CD4-positive, alpha-beta T cell (primary cell): ENCODE measurements at places on chromosomes 1 and 21.

- DNase-seq: no peak
- no peaks in the 10 kb centered on the region for H3K27me3 ChIP-seq
- no peak overlapping the region for H3K4me3 ChIP-seq
- no peak overlapping the region for H3K27ac ChIP-seq
Measured at GRCh38 chr1:85608851-85609250, 28.3 kb downstream of the CCN1 start.

DNA sequence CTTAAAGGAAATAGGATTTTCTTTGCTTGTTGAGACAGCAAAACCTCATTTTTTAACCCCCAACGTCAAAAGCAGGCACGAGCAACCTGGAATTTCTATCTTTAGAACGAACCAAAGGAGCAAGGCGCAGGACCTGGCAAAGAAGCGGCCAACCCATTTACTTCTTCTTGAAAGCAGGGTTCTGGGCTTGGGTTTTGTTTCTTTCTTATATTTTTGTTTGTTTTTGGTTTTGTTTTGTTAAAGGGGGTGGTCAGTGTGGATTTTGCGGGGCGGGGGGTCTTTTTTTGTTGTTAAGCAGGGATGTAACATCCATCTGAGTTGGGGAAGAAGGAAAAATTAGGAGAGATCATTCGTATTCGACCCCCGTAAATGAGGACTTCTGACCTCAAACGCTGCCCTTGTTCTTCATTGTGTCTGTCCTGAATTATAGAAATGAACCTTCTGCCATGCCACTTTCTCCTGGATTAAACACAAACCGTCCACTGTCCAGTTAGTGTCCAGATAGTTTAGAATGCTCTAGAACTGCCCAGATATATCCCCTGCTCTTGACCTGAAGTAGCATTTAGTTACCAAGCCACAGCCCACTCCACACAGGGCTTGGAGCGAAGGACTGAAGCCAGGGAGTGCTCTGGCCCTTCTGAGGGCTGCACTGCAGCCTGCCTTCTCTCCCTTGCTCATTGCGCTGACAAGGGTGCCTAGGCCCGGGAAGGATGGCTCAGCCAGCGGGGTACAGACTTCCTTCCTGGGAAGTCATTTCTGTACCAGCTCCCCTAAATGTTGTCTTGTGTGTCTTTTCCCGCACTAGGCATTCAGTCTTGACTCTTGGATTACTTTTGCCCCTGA is 909 bp upstream of the APP start:
- no peak for DNase-seq
- no peak overlapping the region for H3K27ac ChIP-seq
- H3K27me3 ChIP-seq: no peaks in the 10 kb centered on the region
- H3K4me3 ChIP-seq: peak overlapping the region; percentile 55
- H3K4me1 ChIP-seq: peaks cover 22% of the 10 kb centered on the region

GRCh38 chr1:235622936-235623779 is 26.4 kb downstream of the GNG4 start:
- no peak overlapping the region for H3K27ac ChIP-seq
- H3K36me3 ChIP-seq: no peaks in the 10 kb centered on the region
- H3K4me3 ChIP-seq: no peak overlapping the region
- H3K27me3 ChIP-seq: no peaks in the 10 kb centered on the region
- no peak for DNase-seq

GRCh38 chr1:27388337-27389005 is 4.0 kb upstream of the GPR3 start:
- no peaks in the 10 kb centered on the region for H3K36me3 ChIP-seq
- peaks cover 28% of the 10 kb centered on the region for H3K4me1 ChIP-seq
- DNase-seq: peak; percentile 81
- no peaks in the 10 kb centered on the region for H3K27me3 ChIP-seq
- no peak overlapping the region for H3K4me3 ChIP-seq

GRCh38 chr1:63909526-63909925 is 135.7 kb downstream of the ROR1 start:
- no peaks in the 10 kb centered on the region for H3K4me1 ChIP-seq
- H3K4me3 ChIP-seq: no peak overlapping the region
- H3K27ac ChIP-seq: no peak overlapping the region
- no peaks in the 10 kb centered on the region for H3K36me3 ChIP-seq
- peaks cover 2% of the 10 kb centered on the region for H3K27me3 ChIP-seq

DNA sequence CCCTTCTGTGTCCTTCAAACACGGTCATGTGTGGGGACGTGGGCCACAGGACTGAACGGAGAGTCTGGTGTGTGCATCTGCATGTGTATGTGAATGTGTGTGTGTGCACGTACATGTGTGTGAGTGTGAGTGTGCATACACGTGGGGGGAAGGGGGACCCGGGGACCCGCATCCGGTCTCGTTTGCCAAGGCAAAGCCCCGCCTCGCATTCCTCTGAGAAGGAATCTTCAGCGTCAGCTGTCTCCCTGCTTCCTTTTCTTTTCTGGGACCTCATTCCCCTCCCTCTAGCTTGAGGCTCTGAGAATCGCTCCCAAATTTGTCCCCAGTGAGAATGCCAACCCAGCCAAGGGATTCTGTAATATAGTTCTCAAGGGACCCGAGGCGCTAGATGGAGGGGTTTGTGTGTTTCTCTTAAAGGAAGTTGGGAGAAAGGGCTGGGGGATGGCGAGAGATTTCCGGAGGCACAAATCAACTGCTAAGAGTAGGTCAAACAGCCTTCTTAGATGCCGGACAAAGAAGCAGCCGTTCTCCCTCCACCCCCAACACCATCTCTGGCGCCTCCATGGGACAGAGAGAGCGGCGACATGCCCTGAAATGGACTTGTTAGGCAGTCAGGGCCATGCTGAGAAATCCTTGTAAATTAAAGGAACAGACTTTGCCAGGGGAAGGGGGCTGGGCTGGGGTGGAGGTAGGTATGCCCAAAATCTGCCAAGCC is 6.6 kb downstream of the IFFO2 start:
- H3K36me3 ChIP-seq: peaks cover 4% of the 10 kb centered on the region
- peak overlapping the region; percentile 95 for H3K27ac ChIP-seq
- peaks cover 100% of the 10 kb centered on the region for H3K4me1 ChIP-seq
- DNase-seq: peak; percentile 57
- H3K27me3 ChIP-seq: no peaks in the 10 kb centered on the region
